ENCODE measurements at places on chromosomes 4 and X.

DNA sequence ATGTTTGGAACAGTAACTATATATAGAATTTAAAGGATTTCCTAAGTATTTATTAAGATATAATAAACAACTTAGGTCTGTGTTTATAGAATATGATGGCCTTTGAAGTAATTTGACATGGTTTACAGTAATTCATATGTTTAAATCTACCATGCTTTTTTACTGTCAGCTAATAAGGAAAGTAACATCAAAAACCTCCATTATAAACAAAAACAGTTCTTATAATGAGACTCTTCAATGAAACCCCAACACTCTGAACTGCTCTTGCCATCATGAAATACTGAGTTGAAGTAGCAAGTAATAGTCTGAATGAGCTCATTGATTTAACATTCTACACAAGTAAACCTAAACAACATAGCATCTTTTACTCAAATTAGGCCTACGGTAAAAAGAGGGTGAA is 1236.5 kb downstream of the FSTL5 start:
- DNase-seq, result no peak

DNA sequence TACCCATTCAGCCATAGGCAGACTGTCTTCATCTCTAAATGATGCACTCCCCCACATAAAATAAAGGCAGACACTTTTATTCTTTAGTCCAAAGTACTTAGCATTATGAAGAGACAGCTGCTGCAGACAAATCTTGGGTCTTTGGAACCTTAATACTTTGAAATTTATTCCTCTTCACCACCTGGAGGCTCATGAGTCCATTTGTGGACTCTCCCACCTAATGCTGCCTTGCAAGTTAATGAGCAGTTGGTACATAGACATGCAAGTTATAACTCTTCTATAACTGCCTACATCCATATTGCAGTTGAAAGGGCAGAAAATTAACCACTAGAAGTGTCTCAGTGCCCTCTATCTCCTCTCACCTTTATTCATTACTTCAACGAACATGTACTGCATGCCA is 118.6 kb upstream of the CPEB2 start:
- no peak for DNase-seq

GRCh38 chr4:80614319-80614718 is 278.8 kb downstream of the CFAP299 start:
- DNase-seq, result no peak

- no peak for DNase-seq
Measured at GRCh38 chrX:115462406-115462805, 98.6 kb upstream of the PLS3 start.

GRCh38 chr4:8676676-8677075 is 84.1 kb downstream of the CPZ start:
- DNase-seq, result no peak

DNA sequence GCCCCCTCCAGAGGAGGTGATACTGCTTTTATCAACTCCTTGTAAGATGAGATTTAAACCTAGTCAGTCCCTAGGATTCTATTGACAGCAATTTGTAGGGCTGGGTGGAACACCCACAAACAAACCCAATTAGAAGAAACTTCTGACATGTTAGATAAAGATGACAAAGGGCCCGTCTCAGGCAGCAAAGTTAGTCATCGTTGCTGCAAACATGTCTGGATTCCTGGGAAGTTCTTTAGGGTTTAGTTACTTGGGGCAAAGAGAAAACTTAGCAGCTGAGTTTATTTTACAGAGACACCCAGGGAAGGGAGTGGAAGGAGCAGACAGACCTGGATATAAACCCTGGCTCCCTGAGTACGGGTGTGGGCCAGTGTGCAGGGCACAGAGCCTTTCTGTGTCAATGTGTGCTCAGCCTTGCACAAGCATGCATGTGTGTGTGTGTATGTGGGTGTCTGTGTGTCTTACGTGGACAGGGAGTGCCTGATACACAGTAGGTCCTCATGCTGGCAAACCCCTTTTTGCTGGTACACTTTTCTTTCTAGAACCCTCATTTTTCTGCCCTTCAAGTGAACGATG is 130.0 kb upstream of the STX18 start:
- no peak for DNase-seq

DNA sequence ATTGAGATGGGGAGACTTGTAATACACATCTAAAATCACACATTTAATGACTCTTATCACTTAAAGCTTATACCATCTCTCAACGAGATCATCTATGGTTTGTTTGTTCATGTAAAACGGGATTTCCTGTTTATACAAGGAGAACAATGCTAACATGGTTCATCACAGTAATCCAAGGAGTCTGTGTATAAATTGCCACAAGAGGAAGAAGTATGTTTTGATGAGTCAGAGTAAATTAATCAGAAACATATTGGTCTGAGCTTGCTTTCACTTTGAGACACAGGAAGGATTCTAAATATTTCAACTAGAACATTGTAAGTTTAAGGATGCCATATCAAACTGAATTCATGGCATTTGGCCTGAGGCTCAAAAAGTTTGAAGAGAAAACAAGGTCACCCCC is 594.1 kb downstream of the GLUD2 start:
- no peak for DNase-seq

- DNase-seq, result no peak
Measured at GRCh38 chr4:153623491-153623890, 60.6 kb upstream of the TLR2 start.

DNA sequence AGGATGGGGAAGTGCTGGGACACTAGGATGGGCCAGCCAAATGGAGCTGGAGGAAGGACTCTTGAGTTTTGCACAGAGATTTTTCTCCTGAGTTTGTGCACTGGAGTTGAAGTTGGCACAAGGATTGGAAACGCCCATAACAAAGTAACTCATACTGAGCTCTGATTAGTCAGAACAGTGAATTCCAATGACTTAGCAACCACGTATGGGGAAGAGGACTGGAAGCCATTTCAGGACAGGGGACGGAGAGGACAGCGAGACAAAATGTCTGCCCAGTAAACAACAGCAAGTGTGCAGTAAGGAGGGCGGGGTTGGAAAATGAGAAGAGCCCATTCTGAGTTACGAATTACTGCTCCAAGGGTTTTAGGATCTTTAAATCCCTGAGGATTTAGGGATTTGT is 5.9 kb downstream of the RIPPLY1 start:
- DNase-seq, result no peak

DNA sequence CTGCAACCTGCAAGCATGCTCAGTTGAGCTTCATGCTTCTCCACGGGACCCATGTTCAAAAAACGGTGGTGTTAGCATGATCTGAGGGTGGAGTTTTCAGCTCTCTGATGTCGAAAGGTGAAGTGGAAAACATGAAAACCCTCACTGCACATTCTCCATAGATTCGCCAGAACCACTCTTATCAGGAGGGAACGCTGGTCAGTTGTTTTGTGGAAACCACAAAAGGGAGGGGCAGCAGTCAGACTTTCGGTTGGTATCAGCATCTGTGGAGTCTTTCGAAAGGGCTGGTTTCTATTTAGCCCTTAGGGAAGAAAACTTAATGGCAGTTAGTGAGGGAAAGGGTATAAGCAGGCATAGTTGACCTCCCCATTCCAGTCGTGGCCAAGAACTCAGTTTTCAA is 12.6 kb downstream of the PPA2 start:
- DNase-seq, result no peak

DNA sequence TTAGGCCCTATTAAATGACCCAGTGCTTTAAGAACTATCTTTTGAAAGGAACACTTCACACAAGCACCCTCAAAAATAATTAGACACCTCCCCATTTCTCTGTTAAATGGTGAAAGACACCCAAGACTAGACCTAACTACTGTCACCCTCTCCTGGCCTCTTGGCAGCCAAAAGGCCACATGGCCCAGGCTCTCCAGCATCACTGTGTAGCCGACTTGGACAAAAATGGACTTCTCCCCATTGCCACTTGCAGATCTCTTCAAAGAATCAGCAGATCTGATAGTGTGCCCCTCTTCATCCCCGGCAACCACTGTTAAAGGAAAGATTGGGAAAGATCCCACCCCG is 2.0 kb downstream of the MID1IP1 start:
- no peak for DNase-seq

DNA sequence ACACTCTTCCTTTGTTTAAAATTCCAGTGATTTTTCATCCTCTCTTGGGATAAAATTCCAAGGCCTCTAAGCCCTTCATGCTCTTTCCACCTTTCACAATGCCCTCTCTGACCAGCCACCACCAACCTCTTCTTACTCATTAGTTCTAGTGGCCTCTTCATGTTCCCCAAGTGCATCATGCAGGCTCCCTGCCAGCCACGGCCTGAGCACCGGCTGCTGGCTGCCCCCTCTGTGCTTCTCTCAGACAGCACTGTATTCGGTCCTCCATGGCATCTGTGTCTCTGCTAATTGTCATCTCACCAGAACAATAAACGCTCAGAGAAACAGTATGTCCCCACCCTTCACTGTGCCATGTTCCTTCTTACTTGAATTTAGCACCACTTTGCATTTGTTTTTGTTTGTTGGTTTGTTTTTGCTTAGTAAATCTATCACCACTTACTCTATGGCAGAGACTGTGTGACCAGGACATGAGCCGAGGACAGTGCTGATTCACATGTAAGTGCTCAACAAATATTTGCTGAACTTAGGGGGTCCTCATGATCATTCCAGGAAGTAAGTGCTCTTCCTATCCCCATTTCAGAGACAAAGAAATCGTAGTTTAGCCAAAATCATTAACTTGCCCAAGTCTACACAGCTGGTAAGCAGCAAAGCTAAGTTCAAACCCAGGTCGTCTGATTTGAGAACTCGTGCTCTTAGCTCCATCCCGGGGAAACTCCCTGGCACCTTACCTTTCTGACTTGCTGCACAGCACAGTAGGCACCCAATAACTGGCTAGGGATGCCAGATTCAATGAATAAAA is 77.1 kb upstream of the UCP1 start:
- DNase-seq, result no peak

DNA sequence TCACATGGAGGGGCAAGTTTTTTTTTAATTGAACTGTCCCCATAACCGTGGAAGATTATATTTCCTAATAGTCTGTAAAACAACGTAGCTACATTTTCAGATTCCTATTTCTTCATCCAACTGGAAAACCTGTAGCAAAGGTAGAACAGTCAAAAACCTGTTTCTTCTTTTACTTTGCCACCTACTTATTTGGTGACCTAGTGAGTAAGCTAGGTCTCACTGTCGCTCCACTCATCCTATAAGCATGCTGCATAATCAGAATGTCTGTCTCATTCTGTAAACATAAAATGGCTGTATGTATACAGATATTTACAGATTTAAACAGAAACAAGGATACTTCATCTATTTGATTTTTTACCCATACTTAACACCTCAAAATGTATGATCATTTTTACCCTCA is 20.4 kb downstream of the MAML3 start:
- no peak for DNase-seq

DNA sequence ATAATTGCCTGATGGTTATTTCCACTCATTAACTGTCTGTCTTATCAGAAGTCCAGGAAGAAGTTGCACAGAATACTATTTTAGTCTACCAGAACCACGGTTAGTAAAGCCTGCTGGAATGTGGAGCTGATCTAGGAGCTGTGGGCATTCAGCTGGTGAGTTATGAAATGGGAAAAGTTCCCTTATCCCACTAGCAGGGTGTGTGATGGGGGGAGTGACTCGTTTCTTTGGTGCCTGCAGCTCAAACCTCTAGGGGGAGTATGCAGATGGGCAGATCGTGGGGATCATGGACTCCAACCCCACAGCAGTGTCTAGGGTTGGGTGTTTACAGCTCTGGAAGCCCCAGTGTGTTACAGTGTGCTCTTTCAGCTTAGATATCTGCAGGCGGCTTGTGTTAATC is 305.7 kb upstream of the BOD1L1 start:
- no peak for DNase-seq

GRCh38 chrX:29662101-29662500 is 553.3 kb upstream of the MAGEB2 start:
- no peak for DNase-seq

DNA sequence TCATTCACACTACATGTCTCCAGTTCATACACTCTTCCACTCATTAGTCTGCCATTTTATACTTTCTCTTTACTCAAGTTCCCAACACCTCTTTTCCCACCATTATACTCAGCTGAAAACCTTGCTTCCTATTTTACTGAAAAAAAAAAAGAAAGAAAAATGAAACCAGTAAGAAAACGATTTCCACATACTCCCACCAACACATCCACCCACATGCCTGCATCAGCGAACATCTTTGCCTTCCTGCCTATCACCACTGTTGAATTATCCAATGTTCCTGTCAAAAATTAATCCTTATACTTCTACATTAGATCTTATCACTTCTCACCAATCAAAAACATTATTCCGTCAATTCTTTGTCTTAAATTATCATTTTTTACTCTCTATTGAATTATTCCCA is 188.1 kb upstream of the FAM241A start:
- DNase-seq, result no peak

DNA sequence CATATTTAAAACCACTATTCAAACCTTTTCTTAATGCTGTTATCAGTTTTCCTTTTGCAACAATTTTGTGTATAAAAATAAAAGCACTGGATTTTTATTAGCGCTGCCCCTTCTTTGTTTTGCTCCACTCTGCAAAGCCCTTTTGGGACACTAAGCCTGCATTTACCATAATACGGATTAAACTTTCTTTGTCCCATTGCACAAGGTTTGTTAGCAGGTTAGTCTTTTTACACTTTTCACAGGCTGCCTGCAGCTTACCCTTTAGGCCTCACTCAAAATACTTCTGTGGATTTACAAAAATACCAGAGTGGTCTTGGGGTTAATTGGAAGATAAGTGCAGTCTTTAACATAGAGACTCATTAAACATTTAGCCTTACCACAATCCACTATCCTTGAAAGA is 35.7 kb upstream of the MAB21L2 start:
- no peak for DNase-seq

- no peak for DNase-seq
Measured at GRCh38 chr4:84973856-84974255, 7.4 kb upstream of the WDFY3 start.
